ENCODE measurements at places on chromosomes 4 and X. TPM values are rescaled to one million over a fixed set of nuclear protein-coding genes. Genes with fewer than 3 reads are reported as not detected.

The DMP1 gene
- total RNA-seq, result not detected

DNA sequence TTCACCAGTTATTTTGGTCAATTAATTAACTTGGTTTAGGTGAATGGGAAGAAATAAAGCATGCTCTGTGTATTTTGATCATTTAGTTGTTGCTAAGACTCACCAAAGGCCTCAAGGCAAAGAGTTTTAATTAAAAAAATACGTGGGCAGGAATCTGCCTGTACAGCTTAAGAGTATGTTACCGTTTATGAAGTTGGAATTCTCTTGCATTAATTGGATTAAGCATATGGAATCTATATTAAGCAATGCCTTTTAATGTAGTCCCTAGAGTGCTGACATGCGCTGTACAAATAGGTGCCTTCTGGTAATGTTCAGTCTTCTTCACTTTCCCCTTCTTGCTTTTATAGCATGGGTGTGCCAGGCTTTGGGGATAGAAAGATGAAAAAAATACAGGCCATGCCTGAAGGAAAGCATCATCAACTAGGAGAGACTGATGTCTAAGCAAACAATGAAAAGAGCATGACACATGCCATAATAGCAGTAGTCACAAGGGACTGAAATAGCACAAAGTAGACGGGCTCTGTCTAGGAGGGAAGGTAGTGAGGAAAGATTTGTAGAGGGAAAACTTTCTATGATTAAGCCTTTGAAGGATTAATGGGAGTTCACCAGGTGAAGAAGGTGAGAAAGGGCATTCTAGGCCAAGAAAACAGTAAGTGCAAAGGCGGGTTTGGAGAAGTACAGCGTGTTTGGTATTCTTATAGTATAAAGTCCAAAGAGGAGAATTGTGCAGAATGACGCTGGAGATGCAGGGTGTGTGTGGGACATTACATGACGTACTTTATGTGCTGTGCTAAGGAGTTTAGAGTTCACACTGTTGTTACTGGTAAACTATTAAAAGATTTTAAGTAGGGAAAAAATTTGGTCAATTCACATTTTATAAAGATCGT is 226.1 kb upstream of the ANXA3 start:
- DNase-seq, result no peak

- DNase-seq, result no peak
Measured at GRCh38 chrX:19040373-19040772, 56.5 kb upstream of the PHKA2 start.

DNA sequence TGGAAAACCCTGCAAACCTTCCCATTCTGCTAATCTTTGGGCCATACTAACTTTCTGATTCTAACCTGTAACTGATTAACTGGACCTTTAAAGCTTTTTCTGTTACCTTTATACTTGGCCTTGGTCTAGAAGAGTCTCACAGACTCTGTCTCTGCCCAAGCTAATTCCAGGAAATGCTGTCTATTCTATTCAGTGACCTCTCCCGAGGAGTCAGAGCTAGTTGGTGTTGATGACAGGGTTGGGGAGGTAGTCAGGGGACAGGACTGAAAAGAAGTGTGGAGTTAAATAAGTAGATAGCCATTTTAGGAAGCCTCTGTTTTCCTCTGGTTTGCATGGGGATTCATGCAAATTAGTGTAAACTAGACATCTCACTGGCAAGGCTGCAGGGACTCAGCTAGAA is 429.5 kb downstream of the GRID2 start:
- no peak for DNase-seq

- DNase-seq, result no peak
Measured at GRCh38 chr4:105148776-105149175, 2.1 kb downstream of the TET2 start.

- DNase-seq, result no peak
Measured at GRCh38 chr4:182144626-182145333, 98.4 kb upstream of the TENM3 start.
